ENCODE measurements at places on chromosomes 12 and 14. TPM values are rescaled to one million over a fixed set of nuclear protein-coding genes. Genes with fewer than 3 reads are reported as not detected.

RIC8B gene
- total RNA-seq, result 5.5 TPM

E2F7 gene
- total RNA-seq, result 0.16 TPM

MMP19 gene
- total RNA-seq, result not detected

KCNK10 gene
- not detected for total RNA-seq

DNA sequence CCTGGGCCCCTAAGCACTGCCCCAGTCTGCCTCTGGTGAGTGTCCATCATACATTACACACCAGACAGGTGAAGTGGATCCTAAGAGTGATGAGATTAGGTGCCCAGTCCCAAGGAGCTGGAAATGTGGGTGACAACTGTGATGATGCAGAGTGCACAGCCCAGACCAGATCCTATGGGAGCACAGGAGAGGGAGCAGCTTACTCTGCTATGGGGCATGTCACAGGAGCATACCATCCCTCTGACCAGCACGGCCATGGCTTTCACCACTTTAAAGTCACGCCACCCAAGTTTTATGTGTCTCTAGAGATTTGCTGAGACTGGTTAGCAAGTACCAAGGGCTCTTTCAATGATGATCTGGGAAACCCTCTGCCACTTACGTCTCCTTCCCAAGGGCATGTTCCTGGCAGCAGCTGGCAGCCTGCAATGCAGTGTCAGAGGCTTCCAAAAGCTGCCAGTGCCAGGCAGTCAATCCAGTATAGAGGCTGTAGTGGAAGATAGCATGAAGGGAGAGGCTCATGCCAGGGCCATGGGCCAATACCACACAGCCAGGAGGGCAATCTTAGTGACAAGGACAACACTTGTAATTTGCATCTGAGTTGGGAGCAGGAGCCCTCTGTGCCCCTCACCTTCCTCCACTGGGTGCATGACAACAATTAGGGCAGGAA lies 40.2 kb downstream of the STAB2 start:
- no peak for DNase-seq

DNA sequence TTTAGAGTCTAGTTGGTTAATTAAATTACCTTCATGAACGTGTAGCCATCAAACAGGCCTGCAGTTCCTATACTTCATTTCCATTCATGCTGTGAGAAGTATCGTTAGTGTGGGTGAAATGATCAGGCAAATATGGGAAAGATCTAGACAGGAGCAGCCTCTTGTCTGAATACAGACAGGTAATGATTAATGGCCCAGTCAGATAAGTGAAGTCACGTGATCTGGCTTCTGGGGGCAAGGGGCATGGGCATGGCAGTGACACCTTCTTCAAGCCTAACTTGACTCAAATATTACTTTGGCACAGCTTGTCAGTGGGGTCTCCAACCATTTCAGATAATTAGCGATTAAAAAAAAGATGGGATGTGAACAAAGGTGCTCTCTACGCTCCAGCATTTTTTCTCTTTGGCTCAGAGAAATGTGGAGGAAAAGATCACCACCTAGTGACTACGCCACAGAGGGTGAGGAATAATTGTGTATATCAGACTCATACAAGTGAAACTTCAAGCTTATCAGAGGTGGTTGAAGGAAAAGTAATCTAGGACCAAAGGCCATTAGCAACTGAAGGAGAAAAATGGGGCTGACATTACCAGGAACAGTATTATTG lies 17.8 kb downstream of the GUCY2C start:
- no peak for DNase-seq

GRCh38 chr14:99258876-99259726 lies 12.9 kb downstream of the BCL11B start:
- DNase-seq, result no peak

DNA sequence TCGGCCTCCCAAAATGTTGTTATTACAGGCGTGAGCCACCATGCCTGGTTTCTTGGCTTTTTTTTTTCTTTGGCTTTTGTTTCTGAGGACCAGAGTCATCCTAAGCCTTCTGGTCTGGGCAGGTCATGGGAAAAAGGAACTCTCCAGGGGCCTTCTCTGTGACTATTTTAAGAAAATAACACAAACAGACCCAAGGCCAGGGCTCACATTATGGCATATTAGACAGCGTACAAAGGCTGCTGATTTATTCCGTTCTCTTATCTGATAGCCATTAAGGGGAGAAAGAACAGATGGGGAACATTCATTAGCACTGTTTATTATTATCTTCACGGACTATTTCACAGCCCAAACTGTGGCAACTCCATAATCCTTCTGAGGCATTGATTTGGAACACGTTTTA lies 28.8 kb upstream of the MANSC4 start:
- no peak for DNase-seq
